ENCODE measurements at places on chromosomes 3 and 15. TPM values are rescaled to one million over a fixed set of nuclear protein-coding genes. Genes with fewer than 3 reads are reported as not detected.

UROC1 gene
- polyA plus RNA-seq: 0.10 TPM

DNA sequence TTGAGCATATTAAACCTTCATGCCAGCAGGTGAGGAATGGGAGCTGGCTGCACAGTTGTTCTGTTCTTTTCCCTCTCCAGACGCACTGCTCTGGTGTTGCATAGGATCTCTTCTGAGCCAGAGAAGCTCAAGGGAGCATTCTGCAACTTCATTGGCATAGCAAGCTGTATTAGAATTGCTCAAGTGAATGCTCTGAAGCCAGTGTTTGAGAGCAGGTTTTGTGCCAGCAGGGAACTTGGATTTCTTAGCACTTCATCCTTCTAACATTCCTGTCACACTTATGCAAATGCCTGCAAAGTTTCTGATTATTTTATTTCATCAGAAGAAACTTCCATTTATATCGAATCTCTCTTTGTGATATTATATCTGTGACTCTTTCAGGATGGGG, 366.6 kb downstream of the AGBL1 start:
- no peak for DNase-seq

GRCh38 chr15:67051088-67052045, 14.0 kb upstream of the SMAD3 start:
- DNase-seq: no peak

CPN2 gene
- not detected for polyA plus RNA-seq

- DNase-seq: no peak
These were observed 18.9 kb upstream of the LRRK1 start for GRCh38 chr15:100900136-100900794.

- DNase-seq: no peak
These were observed 22.0 kb downstream of the OR5H15 start for GRCh38 chr3:98188545-98188944.

DNA sequence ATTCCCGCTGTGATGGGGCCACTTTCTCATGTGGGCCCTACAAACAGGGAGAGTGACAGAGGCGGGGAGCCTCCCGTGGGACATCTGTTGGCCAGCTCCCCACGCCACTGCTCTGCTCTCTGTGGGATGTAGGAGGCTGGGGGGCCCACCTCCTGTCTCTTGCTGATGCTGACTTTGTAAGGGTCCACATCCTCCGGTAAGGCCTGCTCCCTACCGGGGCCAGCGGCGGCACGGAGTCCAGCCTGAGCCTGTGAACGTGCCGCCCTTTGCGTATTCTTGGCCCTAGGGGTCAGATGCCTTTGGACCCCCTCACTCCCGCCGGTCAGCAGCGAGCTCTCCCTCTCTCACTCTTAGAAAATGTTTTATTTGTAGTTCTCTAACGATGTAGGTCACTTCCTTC, 153.2 kb downstream of the LRRC28 start:
- DNase-seq: no peak

RTP1 gene
- not detected for polyA plus RNA-seq

KLHL40 gene
- 162 TPM for polyA plus RNA-seq

- no peak for DNase-seq
These were observed 36.2 kb downstream of the CHST2 start for GRCh38 chr3:143155756-143156155.

MYRIP gene
- polyA plus RNA-seq: 0.89 TPM

GRCh38 chr15:57509126-57509525, 82.6 kb upstream of the MYZAP start:
- no peak for DNase-seq

GRCh38 chr3:49716691-49717210, 2.7 kb downstream of the AMIGO3 start:
- DNase-seq: no peak

CYFIP1 gene
- polyA plus RNA-seq: 49.3 TPM

TSPAN3 gene
- 357 TPM for polyA plus RNA-seq

P2RY13 gene
- polyA plus RNA-seq: 1.1 TPM

All from forelimb muscle (tissue), 1 donor.